Activated CD8-positive, alpha-beta memory T cell treated with anti-CD3 and anti-CD28 coated beads for 1 hour (primary cell): ENCODE measurements at places on chromosomes 16 and 17.

DNA sequence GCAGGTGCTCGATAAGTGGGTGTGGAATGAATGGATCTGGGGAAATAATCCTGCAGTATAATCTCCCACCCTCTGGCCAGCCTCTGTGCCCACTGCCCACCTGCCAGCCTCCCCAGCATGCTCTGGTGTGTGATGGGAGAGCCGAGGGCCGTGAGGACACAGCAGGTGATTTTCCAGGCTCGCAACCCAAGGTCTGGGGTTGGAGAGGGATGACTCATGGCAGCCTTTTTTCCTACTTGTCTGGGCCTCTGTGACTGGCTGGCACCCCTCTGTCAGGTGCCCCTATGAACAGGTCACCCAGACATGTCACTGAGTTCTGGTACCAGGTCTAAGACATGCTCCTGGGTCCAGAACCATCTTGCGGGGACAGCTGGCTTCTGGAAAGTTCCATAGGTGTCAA, 385.7 kb upstream of the TNRC6C start:
- no peak for DNase-seq

DNA sequence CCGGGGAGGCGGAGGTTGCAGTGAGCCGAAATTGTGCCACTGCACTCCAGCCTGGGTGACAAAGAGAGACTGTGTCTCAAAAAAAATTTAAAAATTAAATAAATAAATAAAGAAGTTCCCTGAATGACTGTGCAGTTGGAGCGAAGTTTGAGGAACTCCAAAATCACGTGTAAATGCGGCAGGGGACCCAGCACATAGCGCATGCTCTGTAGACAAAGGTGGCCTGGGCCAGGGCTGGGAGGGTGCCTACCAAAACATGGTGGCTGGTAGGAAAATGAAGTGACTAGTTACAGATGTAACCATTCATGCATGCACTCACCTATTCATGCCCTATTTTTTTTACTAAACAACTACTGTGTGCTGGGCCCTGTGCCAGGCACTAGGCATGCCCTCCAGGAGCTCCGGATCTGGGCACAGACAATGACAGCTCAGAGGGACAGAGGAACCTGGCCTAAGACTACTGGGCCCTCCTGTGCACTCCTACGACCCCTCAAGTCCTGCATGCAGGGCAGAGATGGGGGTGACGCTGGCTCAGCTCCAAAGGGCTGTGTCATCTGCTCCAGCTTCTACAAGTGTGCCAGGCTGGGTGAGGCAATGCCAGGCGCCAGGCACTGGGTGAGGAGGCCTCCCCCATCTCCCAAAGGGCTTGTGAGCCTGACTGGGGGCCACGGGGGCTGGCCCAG, 65.3 kb downstream of the RMI2 start:
- DNase-seq, result no peak

- no peak for DNase-seq
These were observed 27.4 kb downstream of the SLFN12L start for GRCh38 chr17:35510052-35510451.

- no peak for DNase-seq
These were observed 2.0 kb downstream of the TMEM11 start for GRCh38 chr17:21211825-21212479.

DNA sequence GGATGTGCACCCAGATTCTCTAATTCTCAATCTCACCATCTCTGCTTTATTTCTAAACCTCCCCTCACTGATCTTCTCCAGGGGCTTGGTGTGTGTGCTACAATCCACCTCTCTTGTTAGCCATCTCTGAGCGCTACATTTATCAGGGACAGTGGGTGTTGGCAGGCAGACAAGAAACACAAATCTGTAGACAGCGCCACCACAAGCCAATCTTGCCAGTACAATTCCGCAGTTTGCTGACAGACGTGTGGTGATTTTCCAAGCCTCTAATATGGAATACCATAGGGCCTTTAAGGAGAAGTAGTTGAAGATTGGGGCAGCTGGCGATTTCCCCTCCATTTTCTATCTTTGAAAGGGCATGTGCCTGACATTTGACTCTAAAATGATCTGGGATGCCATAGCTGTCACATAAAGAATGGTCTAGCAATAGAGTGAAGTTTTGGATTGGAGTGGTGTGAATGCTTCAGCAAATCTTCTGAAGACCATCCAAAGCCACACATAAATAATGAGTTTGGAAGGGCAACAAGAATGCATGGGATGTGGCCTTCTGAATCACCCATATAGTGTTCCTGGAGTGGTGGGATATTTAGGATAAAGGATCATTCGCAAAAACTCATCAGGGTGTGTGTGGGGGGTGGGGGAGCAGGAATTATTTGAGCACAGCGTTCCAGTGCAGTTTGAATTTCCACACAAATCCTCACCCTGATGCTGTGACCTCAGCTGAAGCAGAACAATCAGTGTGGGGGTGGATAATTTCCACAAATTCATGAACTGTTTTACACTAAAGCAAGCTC, 12.0 kb upstream of the ANKFN1 start:
- DNase-seq, result no peak

DNA sequence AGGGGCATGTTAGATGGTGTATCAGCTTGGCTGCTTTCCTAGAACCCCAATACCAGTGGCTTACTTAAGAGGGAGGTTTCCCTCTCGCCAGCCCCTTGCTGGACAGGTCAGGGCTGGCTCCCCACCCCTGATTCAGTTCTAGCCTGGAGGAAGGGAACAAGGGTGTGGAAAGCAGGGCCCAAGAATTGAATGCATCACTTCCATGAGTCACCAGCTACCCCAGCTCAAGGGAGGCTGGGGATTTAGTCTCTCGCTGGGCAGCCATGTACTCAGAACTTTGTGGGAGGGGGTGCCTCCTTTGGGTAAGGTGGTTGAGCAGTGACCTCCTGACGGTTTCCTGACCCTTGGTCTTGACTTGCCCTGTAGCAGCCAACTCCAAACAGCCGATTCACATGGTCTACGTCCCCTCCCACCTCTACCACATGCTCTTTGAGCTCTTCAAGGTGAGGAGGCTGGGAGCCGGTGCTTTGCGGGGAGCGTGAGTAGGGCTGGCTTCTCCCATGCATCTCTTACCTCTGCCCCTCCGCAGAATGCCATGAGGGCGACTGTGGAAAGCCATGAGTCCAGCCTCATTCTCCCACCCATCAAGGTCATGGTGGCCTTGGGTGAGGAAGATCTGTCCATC, 12.8 kb downstream of the PDK2 start:
- DNase-seq, result no peak

GRCh38 chr16:78796221-78796866, 696.9 kb downstream of the WWOX start:
- DNase-seq, result no peak

DNA sequence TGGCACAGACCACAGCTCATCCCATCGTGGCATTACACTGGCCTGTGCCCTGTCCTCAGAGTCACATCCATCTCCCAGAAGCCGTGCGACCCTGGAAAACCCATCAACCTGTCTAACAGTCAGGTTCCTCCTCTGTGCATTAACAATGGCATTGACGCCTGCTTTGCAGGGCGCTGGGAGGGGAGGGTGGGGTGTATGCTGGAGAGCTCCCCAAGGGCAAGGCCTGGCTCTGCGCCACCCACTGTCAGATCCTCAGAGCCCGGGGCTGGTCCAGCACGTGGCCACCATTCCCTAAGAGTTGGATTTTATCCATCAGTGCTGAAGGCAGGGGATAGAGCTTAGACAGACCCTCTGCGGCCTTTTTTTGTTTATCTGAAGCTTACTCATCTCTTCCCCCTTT, 28.7 kb downstream of the NOS2 start:
- no peak for DNase-seq
